Activated gamma-delta T cell treated with anti-CD3 and anti-CD28 coated beads, Interleukin-2, amount 50 U/mL, for 16 hours (primary cell): ENCODE measurements at places on chromosomes 6 and 20.

DNA sequence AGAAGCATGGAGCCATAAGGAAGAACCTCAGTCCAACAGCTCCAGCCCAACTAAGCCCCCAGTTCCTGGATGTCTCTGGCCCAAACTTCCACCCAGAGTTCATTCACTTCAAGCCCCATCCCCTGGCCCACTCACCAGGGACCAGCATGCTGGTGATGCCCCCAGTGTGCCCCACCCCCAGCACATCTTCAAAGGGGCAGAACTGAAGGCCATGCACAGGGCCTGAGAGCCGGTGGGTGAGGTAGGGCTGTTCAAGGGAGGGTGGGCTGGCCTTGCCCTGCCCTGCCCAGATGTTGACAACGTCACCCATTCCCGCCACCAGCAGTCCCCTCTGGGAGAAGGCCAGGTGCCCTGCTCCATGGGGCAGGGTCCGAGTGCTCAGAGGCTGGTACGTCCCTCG is 3.6 kb downstream of the B3GALT4 start:
- DNase-seq = no peak

DNA sequence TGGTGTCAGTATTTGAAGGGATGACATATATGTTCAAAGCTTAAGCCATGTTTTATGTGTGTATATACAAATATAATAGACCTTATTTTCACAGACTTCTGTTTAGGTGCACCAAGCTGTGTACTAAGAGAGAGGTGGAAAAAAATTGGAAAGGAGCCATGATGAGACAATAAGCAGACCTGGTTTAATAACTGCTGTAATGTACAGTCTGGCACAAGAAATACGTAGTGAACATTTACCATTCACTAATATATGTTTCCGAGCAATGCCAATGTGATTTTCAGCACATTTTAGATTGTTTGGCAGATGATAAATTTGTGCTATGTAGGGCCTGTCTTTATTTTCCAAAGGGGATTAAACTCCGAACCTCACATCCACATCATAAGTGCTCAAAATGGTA is 116.3 kb downstream of the KHDC1L start:
- no peak for DNase-seq

GRCh38 chr6:89217299-89217910 is at the start of gene GABRR1:
GABRR1 (minus strand) TSS chr6:89217358; CDS start chr6:89217322, 36 bp downstream.
- no peak for DNase-seq

GRCh38 chr6:73667798-73668197 is 14.0 kb upstream of the SLC17A5 start:
- DNase-seq = no peak

DNA sequence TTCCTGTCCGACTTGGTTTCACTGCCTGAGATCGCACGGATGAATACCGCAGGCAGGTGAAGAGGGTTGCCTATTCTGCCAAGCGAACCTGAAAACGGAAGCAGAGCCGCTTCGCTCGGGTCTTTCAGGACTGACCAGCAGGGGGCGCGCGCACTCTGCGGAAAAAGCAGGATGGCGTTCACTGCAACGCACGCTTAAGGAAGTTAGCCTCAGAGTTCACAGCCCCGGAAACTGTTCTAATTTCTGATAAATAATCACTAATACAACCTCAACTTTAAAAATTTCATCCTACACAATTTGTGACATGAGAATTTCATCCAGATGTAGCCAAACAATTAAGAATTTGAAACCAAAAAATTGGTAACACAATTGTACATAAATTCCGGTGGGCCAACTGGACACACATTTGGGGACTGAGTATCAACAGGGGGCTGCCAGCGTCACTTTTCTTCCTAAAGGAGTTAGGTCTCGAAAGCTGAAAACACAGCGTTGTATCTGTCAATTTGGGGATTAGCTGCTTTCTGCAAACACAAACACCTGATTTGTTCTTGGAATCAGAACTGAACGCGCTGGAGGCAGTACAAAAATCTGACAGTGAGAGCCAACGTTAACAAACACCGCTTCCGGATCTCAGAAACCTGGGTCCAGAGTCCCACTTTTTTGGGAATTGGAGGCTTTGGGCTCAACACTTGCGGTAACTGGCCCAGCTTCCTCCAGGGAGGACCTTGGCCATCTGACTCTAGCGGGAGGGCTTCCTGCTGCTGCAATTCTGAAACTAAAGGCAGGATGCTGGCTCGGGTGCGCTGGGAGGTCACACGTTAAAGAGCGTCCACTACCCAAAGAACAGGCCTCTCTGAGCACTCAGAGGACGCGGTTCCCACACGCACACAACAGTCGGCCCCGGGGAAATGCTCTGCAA is 8.8 kb downstream of the PXDC1 start:
- DNase-seq = peak; percentile 86

DNA sequence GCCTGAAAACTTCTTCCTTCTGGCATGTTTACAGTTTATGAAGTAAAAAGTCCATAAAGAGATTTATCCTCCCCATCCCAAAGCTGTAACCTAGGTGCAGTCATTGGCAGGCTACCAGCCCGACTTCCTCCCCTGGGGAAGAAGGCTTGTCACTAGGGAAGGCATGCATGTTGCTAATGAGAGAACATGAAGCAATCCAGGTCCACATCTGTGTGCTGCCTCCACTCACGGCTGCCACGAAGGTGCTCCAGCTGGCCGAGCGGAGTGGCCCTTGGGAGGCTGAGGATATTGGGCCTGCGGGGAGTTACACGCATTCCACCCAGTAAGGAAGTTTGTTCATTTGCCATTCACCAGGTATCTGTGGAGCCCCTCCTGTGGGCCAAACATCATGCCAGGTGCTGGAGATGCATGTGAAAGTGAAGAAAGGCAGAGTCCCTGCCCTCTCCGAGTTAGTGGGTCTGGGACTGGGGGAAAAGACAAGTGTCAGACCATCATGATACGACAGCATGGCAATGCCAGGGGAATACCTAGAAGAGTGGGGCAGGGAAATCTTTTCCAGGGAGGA is 257.0 kb downstream of the NRN1 start:
- no peak for DNase-seq

DNA sequence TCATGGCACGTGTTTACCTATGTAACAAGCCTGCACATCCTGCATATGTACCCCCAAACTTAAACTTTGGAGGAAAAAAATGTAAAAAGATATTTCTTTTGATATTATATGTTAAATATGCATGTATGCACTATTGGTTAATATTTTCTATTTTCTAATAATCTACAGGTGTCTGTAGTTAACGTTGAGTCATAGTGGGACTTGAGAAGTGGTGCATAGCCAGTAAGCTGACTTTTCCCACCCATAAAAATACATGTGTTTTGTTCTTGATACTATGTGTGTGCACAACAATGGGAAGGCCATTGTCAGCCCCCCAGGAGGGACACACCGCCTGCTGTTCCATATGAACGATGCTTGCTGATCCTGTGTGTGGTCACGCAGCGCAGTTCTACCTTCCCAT is 49.1 kb downstream of the FAM120B start:
- DNase-seq = no peak

GRCh38 chr6:109235481-109236038 is 140.3 kb downstream of the CEP57L1 start:
- no peak for DNase-seq

- DNase-seq = no peak
Observed at GRCh38 chr20:14878676-14879019, 541.2 kb upstream of the FLRT3 start.

GRCh38 chr6:14549304-14549770 is 431.8 kb downstream of the CD83 start:
- no peak for DNase-seq

- no peak for DNase-seq
Observed at GRCh38 chr6:166318649-166319600, 10.7 kb upstream of the PRR18 start.

DNA sequence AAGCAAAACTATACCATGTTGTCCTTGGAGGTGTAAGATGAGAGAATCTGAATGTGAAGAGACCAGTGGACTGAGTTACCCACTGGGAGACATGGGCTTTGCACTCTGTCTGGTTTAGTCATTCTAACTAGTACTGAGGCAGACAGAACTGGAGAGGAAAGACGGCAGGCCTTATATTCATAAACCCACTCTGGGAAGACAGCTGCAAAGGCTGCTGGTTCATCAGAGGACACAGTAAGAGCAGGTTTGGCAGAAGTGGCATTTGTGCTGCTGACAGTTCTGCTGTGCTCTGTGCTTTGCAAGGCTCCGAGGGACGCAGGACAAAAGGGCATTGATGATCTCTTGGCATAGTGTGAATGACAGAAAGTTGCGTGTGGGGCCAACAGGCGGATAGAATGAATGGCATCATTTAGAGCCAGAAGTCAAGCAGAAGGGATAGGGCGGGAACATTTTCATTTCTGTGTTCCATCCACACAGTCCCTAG is 142.3 kb upstream of the TENT5A start:
- no peak for DNase-seq

GRCh38 chr20:47479506-47479905 is 22.2 kb upstream of the NCOA3 start:
- DNase-seq = no peak

DNA sequence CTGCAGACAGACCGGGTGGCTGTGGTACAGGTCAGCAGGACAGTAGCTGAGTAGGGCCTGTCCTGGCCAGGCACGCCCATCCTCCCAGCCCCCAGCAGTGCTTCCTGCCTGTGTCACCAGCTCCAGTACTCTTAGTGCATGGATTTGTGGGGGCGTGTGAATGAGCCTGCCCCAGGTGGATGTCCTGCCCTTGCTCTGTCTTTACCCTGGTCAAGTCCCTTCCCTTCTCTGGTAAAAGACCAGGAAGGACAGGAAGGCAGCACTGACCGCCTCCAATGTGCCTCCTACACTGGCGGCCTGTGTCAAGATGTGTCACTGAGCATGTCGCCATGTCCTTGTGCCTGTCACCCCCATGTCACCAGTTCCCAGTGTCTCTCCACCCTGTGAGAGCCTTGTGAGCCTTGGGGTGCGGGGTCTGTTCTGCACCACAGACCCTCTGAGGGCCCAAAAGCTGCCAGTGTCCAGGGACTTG is 11.9 kb downstream of the TEAD3 start:
- DNase-seq = no peak

DNA sequence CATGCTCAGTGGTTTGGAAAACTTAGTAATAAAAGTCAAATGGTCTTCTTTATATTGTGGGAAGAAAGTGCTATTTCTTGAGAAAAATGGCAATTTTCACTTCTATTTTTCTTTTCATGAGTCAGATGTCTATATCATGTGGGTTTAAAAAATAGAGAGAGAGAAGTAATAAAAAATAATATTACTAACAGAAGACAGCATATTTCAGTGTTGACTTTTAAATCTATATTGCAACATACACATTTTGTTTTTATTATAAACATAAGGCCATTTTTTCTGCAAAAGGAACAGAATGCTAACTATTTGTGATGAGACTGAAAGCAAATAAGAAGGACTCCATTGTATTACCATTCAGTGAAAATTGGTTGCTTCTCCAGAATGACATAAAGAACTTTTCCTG is 135.1 kb upstream of the CNR1 start:
- no peak for DNase-seq

DNA sequence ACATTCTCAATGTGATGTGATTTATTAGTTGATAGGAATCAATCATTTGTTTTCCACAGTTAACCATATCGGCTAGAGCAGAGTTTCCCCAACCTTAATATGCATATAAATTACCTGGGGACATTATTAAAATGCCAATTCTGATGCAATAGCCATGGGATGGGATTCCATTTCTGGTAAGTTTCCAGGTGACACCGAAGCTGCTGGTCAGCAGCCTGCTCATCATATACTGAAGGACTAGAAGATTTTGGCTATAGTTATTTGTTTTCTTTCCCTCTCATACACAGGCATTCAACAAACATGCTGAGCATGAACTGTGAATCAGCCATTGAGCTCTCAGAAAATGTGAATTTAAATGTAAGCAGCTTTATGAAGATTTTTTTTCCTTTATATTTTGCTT is 35.8 kb downstream of the FBXO5 start:
- DNase-seq = no peak

GRCh38 chr20:19122395-19122794 is 90.0 kb upstream of the SLC24A3 start:
- DNase-seq = no peak

DNA sequence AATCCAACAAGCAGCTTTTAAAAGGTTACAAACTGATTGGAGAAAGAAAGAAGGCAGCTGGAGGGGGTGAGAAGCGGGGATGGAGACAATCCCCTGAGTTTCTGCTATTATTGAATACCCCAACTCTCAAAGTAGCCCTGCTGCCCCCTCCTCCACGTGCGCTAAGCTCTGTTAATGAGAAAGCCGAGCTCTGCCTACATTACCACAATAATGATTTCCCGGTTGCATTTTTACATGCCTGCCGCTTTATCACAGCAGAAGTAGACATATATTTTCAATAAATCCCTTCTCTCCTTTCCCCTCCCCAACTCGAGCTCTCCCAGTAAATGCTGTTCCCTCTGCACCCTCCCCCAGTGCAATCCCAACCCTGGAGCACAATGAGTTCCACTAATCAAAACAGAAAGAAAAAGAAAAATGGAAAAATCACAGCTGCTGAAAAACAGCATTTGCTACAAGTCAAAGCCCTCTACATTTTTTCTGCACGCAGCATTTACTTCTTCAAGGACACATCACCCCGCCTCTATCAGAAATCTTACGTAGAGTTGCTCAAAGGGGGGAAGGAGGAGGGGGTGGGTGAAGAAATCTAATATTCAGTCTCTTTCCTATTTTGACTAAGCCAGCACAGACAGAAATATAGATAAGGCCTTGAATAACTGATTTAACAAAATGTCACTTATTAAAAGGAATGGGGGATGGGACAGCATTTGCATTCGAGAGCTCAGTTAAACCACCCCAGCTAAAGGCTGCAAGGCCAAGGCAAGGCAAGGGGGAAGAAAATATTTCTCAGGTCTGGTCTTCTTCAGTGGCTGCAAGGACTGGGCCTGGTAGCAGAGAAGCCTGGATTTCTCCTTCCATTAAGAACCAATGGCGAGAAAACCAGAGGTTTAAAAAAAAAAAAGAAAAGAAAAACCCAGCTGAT is 10.7 kb downstream of the TRERF1 start:
- DNase-seq = no peak

DNA sequence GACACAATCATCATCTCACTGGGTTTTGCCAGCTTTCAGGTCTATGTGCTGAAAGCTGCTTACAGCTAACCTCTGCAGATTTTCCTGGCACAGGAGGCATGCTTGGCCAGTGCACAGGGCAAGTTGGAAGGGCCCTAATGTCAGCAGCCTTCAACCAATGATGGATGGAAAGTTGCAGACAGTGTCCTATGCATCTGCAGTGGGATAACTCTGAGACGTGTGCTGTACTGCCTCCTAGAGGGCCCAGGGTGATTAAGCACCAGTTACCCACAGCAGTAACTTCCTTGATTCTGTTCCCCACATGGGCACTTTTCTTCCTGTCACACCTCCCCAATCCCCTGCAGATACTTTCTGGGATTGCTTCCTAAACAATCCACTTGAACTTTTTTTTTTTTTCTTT is 38.6 kb downstream of the OVOL2 start:
- DNase-seq = no peak

DNA sequence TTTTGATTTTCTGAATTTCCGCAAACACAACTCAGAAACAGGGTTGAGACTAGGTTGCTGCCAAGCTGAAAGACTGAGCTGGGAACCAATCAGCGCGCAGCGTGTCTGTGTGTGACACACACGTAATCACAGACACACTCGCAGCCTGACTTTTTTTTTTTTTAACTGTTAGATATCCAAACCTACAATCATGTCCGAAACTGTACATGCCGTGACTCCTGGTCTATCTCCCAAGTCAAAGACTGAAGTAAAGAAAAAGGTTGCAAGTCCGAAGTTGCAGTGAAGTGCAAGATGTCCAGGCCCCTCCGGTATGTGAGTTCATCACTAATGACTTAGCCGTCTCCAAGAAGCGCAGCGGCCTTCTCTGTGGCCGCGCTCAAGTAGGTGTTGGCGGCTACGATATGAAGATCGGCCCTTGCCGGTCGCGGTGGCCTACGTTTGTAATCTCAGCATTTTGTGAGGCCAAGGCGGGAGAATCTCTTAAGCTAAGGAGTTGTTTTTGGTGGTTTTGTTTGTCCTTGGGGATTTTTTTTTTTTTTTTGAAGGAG is 108.2 kb downstream of the HFE start:
- peak; percentile 72 for DNase-seq
